ENCODE measurements at places on chromosomes 16 and 17.
A peak's percentile ranks its signal among the peaks of the same experiment; 100 is the strongest.

DNA sequence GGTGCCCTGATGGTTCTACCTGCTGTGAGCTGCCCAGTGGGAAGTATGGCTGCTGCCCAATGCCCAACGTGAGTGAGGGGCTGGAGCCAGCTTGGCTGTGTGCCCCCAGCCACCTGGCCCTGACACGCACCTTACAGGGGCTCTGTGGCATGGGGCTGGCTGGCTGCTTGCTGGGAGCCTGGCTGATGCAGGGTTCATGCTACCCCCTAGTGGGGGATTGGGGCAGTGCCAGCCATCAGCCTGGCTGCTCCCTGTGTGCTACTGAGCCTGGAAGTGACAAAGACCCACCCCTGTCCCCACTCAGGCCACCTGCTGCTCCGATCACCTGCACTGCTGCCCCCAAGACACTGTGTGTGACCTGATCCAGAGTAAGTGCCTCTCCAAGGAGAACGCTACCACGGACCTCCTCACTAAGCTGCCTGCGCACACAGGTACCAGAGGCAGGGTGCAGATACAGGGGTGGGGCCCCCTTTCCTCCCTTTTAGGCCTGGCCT is 5.7 kb downstream of the GRN start:
- peak; percentile 72 for DNase-seq

DNA sequence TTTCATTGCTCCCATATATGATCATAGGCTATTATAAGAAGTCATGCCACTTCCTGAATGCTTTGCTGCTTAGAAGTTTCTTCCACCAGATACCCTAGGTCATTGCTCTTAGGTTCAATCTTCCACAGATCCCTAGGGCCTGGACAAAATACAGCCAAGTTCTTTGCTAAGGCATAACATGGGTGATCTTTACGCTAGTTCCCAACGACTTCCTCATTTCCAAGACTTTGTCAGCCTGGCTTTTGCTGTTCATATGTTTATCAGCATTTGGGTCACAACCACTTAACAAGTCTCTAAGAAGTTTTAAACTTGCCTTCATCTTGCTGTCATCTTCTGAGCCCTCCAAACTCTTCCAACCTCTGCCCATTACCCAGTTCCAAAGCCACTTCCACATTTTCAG is 20.1 kb upstream of the DLX3 start:
- no peak for DNase-seq

GRCh38 chr16:73145166-73145880 is 97.4 kb upstream of the ZFHX3 start:
- no peak for DNase-seq

DNA sequence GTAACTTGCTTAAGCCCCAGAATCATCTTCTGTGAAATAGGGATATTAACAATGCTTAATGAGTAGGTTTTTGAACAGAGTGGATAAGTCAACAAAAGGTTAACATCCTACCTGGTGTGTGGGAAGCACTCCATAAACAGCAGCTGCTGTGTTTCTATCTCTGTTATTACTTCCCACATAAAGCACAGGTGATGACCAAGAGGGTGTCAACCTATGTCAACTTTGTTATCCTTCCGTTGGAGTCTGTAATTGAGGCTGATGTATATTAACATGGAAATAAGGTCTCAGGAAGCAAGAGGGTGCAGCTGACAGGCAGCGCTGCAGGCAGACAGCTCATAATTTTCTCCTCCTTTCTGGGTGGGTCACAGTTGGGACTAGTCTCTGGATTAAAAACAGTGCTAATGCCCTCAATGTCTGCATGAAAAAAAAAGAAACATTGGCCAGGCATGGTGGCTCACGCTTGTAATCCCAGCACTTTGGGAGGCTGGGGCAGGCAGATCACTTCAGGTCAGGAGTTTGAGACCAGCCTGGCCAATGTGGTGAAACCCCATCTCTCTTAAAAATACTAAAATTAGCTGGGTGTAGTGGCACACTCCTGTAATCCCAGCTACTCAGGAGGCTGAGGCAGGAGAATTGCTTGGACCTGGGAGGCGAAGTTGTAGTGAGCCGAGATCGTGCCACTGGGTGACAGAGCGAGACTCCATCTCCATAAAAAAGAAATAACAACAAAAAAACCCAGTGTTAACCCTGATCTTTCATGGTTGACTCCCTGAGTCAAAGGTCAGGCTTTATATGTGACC is 269.6 kb downstream of the SNX29 start:
- no peak for DNase-seq

DNA sequence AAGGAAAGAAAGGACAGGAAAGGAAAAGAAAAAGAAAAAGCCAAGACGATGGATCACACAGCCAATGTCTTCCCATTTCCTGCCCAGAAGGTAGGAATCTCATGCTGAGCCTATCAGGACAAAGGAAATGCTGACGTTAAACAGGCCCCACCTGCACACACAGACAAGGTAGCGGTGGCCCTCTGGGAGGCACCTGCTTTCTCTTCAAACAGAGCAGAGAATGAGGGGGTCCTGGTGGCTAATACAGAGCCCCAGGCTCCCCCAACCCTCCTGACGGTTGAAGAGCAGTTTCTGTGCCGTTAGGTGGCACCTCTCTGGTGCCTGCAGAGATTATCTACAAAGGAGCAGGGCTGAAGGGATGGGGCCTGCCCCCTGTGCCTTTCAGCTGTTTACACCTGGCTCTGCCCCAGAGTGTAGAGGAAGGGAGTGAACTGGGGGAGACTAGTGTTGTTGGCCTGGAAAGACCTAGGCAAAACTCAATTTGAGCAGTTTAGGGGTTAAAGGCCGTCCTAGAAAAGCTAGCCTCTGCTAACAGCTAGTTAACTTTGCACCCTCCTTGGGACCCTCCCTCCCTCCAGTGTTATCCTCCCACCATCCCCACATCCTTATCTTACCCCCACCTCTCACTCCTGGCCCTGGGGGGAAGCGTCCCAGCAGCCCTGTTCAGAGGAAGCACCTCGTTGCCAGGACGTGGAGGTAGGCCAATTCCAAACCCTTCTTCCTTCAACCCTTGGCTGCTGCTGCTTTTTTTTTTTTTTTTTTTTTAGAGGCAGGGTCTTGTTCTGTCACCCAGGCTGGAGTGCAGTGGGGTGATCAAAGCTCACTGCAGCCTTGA is 56.3 kb downstream of the ARHGAP27 start:
- no peak for DNase-seq

Measured in CD4-positive, alpha-beta T cell treated with Interleukin-15 for 4 hours (primary cell).